ENCODE measurements at places on chromosomes 13 and 19.

DNA sequence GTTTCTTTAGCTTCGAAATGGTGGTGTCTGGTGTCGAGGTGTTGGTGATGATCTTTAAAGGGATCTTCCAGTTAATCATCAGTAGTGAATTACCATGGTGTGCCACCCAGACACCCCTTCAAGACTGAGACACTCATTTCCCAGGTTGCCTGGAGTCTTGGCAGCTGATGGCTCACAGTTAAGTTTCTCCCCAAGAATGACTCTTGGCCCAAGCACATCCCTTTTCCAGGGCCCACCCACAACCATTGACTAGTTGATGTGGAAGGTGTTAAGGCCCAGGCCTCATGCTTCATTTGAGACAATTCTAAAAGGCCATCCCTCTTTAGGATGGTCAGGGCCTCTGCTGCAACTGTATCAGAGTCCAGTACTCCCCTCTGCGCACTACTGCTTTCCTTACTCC is 145.5 kb downstream of the FOXO1 start:
- DNase-seq: no peak

DNA sequence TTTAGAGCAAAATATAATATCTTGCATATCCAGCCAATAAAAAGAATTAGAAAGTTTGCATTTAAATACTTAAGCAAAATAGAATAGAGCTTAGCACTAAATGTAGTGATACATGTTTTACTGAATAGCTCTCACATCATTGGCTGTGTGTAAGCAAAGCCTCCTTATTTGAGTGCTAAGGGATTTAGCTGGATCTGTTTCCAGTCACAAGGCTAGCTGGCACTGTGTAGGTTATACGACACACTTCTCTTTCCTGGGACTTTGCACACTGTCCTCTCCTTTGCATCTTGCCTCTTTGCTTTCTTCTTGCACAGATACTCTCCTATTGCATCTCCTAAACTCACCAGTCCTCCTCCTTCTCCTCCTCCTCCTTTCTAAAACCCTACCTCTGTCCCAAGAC is 423.8 kb downstream of the KLF5 start:
- no peak for DNase-seq

GRCh38 chr13:69524459-69525150 is 583.0 kb upstream of the ATXN8OS start:
- no peak for DNase-seq

- no peak for DNase-seq
These were observed 97.6 kb upstream of the MIR17HG start for GRCh38 chr13:91249861-91250260.

DNA sequence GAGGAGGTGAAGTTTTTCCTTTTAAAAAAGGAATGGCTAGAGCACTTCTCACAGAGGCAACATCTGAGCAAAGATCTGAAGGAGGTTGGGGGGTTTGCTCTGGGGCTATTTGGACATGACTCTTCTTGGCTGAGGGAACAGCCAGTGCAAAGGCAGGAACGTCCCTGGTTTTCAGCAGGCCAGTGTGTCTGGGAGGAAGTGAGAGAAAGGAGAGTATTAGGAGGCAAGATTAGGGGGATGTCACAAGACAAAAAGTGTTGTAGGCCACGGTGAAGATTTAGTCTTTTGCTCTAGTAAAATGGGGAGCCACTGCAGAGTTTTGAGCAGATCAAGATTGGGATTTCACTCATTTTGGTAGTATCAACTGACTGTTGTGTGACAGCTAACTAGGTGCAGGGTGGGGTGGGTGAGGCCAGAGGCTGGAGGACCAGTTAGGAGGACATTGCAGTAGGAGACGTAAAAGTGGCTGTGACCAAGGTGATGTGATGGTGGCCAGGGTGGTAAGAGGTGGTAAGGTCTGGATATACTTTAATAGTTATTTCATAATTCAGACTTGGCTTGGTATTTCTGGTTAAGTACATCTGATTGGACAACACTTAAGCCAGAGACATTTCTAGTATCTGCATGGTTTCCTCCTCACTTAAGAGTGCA is 40.6 kb downstream of the WDFY2 start:
- no peak for DNase-seq

GRCh38 chr13:113850722-113851479 is 13.0 kb downstream of the GAS6 start:
- DNase-seq: no peak

GRCh38 chr13:95485045-95485517 is 67.4 kb upstream of the CLDN10 start:
- no peak for DNase-seq

DNA sequence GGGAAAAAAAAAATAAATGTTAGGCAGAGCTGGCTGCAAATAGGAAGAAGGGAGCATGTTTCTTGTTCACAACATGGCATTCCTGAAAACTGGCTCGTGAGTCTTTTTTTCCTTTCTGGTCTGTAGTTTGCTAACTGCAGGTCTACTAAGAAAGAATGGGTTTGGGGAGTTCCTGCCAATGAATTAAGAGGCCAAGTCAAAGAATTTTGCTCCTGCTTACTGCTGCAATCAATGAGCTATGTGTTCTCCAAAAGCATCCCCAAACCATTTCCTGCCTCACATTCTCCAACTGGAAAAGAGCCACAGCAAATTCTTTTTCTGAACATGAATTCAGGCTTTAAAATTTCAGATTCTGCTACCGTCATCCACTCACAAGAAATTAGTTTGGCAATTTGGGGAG is 88.6 kb downstream of the DCT start:
- DNase-seq: peak; percentile 18

- peak; percentile 53 for DNase-seq
These were observed 9.2 kb upstream of the FBN3 start for GRCh38 chr19:8158411-8159074.

- DNase-seq: no peak
These were observed 60.7 kb upstream of the FGF14 start for GRCh38 chr13:102462570-102462969.

- no peak for DNase-seq
These were observed 12.9 kb downstream of the GZMM start for GRCh38 chr19:556611-557382.

GRCh38 chr19:40144947-40145748 is 46.1 kb upstream of the MAP3K10 start:
- no peak for DNase-seq

DNA sequence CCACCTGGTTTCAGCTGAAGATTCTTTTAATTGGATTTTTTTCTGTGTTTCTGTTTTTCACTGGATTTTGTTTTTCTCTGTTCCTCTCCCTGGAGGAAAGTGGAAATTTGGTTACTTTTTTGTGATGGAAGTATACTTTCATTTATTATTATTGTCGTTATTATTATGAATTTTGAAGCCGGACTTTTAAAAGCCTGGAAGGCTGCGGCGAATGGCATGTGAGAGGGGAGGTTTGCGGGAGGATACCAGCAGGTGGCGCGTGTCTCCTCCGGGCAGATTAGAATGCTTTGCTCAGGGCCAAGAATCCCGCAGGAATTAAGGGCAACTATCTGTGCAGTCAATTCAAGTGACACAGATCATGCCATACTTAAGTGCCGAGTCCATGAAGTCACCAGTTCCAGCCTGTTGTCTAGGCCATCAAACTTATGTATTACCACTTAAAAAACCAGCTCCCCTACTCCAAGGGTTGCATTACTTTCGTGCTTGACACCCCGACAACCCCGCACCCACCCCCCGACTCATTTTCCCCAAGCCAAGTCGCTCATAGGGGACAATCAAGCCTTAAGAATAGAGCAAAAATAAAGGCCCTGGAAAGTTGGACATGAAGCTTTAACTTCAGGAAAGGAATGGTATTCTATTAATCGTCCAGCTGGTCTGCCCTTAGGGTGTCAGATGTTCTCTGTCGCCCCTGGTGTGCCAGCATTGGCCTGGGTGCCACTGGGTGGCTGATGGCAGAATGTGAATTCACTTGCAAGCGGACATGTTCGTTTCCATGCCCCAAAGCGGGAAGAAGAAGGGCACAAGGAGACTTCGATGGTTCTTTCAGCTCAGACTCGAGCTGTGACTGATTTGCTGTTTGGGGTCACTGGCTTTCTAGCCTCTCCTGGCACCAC is 1.3 kb upstream of the LRCH1 start:
- DNase-seq: peak; percentile 71

- peak; percentile 61 for DNase-seq
These were observed 10.1 kb downstream of the AP2S1 start for GRCh38 chr19:46840498-46840942.

DNA sequence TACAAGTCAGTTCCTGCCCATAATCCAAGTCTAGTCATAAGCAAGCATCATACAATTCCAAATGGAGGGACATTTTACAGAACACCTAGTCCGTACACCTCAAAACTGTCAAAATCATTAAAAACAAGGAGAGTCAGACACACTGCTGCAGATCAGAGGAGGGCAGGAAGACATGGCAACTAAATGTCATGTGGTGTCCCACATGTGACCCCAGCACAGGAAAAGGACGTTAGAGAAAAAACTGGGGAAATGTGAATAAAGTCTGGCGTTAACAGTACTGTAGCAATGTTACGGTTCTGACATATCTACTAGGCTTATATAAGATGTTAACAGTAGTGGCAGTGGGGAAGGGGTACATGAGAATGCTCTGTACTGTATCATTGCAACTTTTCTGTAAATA is 2.3 kb downstream of the ZSCAN5A start:
- DNase-seq: no peak

DNA sequence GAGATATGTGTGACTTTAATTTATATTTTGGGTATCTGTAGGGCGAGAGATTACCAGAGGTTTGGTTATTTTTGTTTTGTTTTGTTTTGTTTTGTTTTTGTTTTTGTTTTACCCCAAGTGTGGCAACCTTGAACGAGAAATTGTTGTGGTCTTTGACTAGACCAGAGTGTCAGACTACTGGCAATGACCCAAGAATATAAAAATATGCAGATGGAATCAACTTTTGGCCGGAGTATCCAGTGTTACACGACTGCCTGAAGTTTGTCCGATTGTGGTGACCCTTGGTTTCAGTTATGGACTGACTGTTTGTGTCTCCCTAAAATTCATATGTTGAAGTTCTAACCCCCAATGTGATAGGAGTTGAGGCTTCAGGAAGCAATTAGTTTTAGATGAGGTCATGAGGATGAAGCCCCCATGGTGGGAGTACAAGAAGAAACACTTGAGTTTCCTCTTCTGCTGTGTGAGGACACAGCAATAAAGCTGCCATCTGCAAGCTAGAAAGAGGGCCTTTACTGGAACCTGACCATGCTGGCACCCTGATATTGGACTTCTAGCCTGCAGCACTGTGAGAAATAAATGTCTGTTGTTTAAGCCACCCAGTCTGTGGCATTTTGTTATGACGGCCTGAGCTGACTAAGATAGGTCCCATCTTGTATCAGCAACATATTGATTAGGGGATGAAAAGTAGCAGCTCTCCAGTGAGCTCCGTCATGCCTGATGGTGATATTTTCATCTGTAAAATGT is 261.7 kb downstream of the MTUS2 start:
- DNase-seq: no peak

GRCh38 chr13:48146636-48147035 is 51.7 kb upstream of the MED4 start:
- DNase-seq: no peak

- DNase-seq: peak; percentile 80
These were observed 6.5 kb downstream of the KCTD4 start for GRCh38 chr13:45194081-45194939.

- DNase-seq: no peak
These were observed 29.9 kb upstream of the FAM124A start for GRCh38 chr13:51192348-51192747.

- no peak for DNase-seq
These were observed 475 bp upstream of the ZC3H4 start for GRCh38 chr19:47113850-47114651.

DNA sequence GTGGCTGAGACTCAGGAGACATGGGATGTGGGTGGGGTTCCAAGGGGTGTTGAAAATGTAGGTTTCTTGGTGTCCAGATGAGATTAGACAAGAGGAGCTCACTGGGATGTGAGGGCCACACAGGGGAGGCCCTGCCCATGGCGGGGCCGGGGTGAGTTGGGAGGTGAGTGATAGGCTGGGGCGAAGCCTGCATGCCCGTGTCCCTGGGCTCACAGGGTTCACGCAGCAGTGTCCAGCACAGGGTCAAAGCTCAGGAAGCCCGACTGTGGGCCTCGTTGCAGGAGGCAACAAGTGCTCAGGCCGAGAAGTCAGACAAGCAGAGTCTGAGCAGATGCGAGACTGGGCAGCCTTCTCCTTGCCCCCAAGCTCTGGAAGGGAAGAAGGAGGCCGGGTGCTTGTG is 27.2 kb downstream of the CCDC8 start:
- no peak for DNase-seq

DNA sequence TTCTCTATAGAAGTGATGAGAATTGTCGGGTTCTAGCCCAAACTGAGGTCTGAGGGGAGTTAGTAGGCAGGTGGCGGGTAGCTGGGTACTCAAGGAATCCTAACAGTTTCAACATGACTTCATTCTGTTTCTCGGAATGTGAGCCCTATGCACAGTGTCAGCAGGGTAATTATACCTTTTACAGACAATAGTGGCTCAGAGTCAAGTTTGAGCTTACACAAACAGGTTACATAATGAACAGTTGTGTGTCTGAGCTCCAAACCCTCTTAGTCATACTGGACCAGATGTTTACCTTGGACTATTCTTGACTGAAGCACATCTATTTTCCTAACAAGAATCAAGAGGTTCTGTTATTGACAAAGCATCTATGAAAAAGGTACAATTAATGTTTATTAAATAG is 1066.7 kb upstream of the PCDH20 start:
- no peak for DNase-seq

GRCh38 chr13:47858042-47859025 is 142.7 kb downstream of the SUCLA2 start:
- DNase-seq: no peak

- DNase-seq: no peak
These were observed 11.2 kb upstream of the COMP start for GRCh38 chr19:18802354-18802753.

DNA sequence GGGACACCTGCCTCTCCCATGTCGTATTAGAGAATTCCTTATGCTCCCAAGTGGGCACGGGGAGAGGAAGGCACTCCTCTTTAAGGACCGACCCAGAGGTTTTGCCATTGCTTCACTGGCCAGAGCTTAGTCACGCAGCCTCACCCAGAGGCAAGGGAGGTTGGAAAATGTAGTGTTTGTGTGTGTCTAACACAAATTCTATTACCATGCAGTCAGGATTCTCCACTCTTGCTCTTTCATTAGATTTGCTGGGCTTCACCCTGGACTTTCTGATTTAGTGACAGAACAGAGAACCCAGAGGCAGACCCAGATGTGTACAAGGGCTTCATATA is 14.6 kb upstream of the NCCRP1 start:
- DNase-seq: no peak

- DNase-seq: no peak
These were observed 17.7 kb upstream of the KLF5 start for GRCh38 chr13:73040968-73041596.

- peak; percentile 99 for DNase-seq
These were observed 8.8 kb downstream of the TPT1 start for GRCh38 chr13:45332036-45332830.

DNA sequence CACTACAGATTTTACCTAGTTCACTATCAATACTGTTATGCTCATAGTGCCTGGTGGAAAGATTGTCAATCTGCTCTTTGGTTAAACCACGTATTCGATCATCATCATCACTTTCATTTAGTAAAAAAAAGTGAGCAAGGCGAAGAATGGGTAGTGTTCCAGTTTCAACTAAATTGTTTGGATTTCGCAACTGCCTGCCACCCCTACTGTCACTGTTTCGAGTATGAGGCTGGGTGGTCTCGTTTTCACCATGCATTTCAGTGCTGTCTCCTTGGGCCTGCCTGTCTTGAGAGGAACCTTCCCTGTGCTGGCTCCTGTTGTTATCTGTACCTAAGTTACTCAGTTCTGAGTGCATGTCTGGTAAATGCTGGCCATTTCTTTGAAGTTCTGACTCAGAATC is 8.1 kb downstream of the RNF6 start:
- no peak for DNase-seq

All from fibroblast of gingiva (primary cell).